ENCODE measurements at places on chromosomes 2 and 18.

DNA sequence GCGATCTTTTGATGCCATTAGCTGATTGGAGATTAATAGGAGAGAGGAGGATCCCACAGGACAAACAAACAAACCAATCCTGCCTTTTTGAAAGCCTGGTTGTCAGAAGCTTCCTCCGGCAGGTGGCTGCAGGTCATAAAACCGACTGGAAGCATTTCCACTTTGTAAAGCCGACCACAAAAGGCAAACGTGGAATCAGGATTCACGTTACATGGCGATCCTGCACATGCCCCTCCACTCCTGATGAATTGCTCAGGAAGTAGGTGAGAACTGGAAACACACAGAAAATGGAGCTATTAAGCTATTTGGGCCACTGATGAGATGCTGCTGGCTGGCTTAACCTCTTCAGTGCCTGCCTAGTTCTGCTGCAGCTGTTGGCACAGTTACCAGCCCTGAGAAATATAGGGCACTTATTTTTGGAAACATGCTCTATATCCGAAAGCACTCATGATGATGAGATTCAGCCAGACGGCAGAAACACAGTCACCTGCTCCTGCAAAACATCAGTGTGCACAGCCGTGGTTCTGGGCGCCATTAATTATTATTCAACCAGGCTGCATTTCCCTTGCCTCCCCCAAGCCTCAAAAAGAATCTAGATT lies 110.3 kb upstream of the ST6GAL2 start:
- DNase-seq, result no peak

DNA sequence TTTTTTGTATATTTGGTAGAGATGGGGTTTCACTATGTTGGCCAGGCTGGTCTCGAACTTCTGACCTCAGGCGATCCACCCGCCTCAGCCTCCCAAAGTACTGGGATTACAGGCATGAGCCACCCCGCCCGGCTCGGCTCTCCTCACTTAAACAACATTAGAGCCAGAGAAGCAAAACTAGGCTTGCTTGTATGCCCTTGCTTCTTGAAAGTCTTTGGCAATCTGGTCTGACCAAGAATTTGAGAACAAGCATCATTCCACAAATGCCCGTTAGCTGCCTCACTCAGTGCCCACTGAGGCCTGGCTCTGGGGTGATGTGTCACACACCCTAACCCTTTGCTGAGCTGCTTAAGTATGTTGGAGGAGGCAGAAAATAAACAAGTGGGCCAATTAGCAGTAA lies 33.5 kb downstream of the SOWAHC start:
- no peak for DNase-seq

GRCh38 chr2:170013802-170014551 lies 164.0 kb upstream of the MYO3B start:
- DNase-seq, result no peak

GRCh38 chr18:50313031-50313607 lies 25.6 kb upstream of the CXXC1 start:
- no peak for DNase-seq

GRCh38 chr2:10331027-10331701 lies 28.5 kb downstream of the HPCAL1 start:
- DNase-seq, result peak; percentile 38

- DNase-seq, result no peak
Observed at GRCh38 chr2:240664622-240665021, 18.1 kb downstream of the AQP12B start.

DNA sequence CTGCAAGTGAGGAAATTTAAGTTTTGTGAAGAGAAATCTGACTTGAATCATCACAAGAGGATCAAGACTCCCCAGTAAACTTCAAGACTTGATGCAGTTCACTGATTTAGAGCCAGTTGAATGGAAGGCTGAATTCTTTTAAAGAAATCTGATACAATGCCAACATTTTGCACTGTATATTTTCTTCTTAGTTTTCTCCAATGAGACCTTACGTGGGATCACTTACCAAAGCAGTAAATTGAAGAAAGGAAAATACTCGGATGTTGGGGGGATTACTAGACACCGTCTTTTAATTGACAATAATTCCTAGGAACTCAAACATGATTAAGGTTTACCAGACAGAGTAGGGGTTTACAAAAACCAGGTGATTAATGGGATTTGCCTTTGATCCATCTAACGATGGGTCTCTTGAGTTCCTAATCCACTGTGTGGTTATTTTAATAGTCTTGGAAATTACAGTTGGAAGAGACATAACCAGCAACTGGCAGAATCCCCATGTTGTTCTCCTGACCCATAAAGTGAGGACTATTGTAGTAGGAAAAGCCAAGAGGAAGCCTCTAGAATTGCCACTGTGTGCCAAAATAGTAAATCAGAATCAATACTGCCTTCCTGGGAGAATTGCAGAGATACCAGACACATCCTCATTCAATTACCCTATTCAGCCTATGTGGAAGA lies 354.5 kb downstream of the PID1 start:
- no peak for DNase-seq

DNA sequence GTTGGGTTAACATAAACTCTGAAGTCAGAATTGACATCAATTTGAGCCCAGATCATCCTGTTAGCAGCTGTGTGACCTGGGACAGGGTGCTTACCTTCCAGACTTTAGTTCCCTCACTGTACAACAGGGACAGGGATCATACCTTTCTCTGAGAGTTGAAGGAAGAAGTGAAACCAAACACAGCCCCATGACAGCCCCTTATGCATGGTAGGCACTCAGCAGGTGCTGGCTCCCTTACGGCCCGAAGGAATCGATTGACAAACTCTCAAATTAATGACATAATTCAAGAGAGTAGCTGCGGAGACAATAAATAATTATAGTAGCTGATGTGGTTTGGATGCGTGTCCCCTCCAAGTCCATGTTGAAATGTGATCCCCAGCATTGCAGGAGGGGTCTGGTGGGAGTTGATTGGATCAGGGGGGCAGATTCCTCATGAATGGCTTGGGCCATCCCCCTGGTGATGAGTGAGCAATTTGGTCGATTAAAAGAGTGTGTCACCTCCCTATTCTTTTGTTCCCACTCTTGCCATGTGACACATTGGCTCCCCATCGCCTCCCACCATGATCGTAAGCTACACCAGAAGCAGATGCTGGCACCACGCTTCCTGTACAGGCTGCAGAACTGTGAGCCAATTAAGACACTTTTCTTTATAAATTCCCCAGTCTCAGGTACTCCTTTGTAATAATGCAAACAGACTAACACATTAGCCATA lies 72.4 kb downstream of the ODC1 start:
- no peak for DNase-seq

DNA sequence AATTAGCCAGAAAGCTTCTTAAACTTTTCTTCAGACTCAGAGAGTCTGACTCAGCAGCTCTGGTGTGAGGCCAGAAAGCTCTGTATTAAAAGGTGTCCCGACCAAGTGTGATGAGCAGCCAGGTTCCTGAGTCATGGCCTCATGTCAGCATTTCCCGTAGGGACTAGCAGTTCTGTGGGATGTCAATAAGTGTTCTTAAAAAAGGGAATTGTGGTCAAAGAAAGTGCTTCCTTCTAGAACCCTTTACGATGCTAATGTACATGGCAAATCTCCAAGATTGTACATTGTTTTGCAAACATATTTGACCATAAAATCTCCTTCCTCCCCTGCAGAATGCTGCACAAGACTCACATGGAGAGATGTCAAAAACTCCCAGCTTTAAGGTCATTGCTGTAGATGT lies 80.1 kb downstream of the PLA2R1 start:
- DNase-seq, result no peak

DNA sequence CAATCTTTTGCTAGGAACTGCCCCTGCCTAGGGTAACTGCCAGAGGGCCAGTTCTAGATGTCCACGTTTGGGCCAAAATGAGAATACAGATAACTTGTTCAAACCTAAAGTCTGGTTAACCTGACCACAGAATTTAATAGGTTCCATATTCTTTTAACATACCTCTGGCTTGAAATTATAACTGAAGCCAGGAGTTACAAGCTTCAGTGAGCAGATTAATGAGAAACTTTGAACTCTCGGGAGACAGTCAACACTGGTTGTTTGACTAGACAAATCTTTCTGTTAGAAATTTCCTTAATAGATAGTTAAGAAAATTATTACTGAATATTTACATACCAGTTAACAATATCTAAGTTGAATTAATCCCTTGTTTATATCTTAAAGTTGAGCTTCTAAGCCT lies 110.0 kb upstream of the KLF7 start:
- DNase-seq, result no peak

DNA sequence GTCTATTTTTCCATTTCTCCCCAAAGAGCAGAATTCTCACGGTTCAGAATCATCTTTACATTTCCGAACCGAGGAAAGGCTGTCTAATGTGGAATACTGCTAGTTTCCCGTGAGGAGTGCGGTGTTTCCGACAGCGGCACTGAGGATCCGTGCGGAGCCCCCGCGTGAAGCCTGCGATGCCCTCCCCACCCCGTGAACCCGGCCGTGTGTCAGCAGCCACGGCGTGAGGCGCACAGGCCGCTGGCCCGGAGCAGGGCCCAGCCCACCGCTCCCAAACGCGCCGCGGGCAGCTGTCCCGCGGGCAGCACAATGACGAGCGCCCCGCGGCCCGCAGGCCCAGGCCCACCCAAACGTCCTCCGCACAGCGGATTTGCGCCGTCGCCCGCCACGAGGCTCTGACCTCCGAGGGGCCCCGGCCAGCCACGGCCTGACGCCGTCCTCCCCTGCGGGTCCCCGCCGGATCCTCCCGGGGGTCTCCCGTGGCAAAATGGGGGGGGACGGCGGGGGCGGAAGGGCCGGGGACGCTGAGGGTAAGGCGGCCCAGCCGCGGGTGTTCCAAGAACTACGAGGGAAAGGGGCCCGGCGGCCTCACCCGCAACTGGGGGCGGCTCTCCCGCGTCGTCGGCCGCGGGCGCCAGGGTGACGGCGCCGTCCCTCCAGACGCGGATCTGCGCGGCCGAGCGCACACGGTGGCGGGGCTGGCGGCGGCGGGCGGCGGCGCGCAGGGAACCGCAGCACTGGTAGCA lies 796 bp downstream of the SPIRE1 start:
- DNase-seq, result peak; percentile 3

DNA sequence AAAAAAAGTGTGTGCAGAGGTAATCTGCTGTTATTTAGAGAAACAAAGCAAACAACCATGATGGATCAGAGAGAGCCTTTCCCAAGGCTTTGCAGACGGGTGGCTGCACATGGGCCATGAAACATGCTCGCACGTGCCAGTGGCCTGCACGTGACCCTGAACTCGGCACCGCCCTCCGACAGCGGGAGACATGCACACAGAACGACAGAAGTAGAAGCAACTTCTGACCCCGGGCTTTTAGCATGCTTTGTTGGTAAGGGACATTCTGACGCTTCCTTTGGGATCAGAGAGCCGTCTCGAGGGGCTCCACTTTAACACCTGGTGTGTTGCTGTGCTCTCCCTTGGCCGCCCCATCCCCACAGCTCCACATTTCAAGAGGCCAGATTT lies 112.5 kb downstream of the KCNF1 start:
- DNase-seq, result no peak

GRCh38 chr2:101516823-101517690 lies 42.1 kb upstream of the RFX8 start:
- DNase-seq, result no peak

- DNase-seq, result no peak
Observed at GRCh38 chr18:34661464-34662087, 48.5 kb upstream of the DTNA start.

GRCh38 chr2:135256531-135257260 lies 204.6 kb downstream of the RAB3GAP1 start:
- DNase-seq, result no peak

GRCh38 chr2:10235909-10236550 lies 66.7 kb upstream of the HPCAL1 start:
- DNase-seq, result no peak

DNA sequence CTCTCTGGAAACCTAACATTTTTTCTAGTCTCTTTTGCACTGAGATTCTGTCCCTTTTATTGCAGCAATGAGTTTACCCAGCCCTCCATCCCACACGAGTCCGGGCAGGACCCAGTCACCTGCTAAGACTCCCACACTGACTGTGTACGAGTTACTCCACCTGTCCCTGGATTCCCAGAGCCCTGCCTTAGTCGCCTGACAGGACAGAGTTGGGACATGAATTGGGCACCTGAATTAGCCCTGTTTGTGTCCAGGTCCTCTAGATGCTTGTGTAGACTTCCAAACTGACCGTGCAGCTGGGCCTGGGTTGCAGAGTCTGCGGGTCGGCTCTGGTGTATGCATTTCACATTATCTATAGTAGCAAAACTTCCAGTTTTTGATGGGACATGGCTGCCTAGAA lies 238.7 kb downstream of the VAPA start:
- DNase-seq, result no peak

GRCh38 chr2:189409131-189409530 lies 32.1 kb upstream of the WDR75 start:
- no peak for DNase-seq

DNA sequence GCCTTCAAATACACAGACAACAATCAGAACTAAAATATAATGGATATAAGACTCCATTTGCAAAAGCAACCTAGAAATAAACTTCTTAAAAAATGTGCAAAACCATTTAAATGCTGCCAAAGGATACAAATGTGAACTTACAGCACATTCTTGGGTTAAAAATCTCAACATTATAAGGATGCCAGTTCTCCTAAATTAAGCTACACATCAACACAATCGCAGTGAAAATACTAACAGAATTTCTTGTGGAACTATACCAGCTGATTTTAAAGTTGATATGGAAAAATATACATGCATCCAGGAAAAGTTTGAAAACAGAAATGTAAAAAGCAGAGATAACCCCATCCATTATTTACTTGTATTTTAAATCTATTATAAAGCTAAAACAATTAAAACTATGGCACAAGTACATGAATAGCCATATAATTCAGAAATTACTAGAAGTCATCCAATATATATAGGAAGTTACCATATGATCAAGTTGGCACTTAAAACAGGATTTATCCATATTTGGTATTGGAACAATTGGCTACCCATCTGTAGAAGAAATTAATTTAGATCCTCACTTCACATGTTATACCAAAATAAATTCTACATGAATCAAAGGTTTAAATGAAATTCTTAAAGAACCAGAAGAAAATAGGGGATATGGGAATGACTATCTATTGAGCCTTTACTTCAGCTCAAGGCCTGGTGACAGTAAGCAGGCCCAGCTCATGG lies 151.7 kb upstream of the GLI2 start:
- no peak for DNase-seq

GRCh38 chr2:126518196-126518595 lies 137.8 kb upstream of the GYPC start:
- DNase-seq, result no peak

Measured in stimulated activated CD8-positive, alpha-beta memory T cell treated with anti-CD3 and anti-CD28 coated beads, Interleukin-15, amount 100 ng/mL, for 4 hours (primary cell).